ENCODE measurements at places on chromosomes 16 and 17.

DNA sequence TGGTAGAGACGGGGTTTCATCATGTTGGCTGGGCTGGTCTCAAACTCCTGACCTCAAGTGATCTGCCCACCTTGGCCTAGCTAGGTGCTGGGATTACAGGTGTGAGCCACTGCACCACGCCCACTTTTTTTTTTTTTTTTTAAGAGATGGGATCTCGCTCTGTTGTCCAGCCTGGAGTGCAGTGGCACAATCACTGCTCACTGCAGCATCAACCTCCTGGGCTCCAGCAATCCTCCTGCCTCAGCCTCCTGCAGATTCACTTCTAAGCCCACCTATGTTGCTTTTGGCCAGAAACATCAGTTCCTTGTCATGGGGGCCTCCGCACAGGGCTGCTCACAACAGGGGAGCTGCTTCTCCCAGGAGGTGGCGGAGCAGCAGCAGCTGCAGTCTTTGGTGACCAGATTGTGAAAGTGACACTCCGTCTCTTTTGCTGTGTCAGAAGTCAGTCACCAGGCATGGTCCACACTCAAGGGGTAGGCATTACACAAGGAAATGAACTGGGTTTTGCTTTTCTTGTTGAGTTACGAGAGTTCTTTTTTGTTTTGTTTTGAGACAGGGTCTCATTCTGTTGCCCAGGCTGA lies 4.5 kb upstream of the NME4 start:
- DNase-seq, result no peak

DNA sequence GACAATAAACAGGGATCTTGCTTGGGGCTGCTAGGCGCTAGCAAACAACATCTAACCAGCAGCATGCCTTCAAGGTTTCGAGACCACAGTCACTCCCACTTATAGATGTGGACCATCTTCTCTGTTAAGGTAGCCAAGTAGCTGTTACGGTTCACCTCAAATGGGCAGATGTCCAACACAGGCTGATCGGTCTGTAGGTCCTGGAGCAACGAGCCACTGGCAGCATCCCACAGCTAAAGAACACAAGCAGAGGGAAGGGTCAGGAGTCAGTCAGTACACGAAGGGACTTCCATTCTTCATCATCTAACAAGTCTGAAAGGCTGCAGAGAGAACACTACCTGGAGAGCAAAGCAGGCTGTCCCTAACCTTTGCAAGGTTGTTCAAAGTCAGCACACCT lies 16.9 kb upstream of the GLG1 start:
- no peak for DNase-seq

DNA sequence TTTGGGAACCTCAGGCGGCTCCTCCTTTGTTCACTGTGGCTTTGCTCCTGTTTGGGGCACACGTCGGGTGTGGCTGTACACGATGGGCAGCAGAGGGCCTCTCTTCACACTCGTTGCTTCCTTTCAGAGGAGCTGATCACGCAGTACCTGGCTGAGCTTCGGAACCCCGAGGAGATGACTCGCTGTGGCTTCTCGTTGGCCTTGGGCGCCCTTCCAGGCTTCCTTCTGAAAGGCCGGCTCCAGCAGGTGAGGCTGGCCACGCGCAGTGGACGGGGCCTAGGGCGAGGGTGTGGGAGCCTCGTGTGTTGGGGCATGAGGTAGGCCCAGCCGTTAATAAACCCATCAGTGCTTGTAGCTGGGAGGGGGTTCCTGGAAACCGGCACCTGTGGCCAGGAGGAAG lies 85.0 kb upstream of the ZNF750 start:
- no peak for DNase-seq

DNA sequence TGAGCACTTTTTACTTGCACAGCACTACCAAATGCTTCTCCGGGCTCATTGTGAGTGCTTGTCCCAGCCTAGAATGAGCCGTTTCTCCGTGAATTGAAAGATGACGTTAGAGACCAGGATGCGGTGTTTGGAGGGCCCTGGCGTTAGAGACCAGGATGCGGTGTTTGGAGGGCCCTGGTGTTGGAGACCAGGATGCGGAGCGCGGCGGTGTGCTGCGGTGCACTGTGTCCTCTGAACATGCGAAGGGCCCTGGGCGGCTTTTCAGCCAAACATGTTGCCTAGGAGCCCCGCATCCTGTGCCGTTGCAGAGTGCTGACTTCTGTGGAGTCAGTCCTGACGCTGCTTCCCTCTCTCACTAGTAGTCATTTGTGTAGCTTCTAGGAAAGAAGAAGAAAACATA lies 42.7 kb downstream of the BANP start:
- no peak for DNase-seq

DNA sequence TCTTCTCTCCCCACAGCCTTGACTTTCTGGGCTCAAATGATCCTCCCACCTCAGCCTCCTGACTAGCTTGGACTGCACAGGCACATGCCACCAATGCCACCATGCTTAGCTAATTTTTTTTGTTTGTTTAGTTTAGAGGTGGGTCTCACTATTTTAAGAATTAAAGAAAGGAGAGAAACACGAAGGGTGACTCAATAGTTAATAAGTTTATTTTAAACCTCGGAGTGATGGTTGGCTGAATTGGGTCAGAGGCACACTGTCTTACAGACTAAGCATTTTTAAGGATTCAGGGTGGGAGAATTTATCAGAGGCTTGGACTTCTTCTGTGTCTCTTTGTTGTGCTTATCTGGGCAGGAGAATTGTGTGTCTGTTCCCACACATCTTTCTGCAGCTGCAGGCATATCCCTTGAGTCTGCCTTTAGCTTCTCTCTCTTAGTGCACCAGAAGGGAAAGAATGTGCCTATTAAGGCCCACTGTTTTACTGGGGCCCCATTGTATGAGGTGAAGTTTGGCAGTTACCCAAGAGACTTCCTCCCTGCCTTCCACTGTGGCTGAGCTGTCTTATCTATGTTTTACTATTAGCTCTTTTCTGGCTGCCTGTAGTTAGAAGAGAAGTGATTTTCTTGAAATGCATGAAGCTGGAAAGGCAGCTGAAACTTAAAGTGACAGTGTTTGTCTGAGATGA lies 2172.0 kb downstream of the TP53TG3F start:
- DNase-seq, result no peak

DNA sequence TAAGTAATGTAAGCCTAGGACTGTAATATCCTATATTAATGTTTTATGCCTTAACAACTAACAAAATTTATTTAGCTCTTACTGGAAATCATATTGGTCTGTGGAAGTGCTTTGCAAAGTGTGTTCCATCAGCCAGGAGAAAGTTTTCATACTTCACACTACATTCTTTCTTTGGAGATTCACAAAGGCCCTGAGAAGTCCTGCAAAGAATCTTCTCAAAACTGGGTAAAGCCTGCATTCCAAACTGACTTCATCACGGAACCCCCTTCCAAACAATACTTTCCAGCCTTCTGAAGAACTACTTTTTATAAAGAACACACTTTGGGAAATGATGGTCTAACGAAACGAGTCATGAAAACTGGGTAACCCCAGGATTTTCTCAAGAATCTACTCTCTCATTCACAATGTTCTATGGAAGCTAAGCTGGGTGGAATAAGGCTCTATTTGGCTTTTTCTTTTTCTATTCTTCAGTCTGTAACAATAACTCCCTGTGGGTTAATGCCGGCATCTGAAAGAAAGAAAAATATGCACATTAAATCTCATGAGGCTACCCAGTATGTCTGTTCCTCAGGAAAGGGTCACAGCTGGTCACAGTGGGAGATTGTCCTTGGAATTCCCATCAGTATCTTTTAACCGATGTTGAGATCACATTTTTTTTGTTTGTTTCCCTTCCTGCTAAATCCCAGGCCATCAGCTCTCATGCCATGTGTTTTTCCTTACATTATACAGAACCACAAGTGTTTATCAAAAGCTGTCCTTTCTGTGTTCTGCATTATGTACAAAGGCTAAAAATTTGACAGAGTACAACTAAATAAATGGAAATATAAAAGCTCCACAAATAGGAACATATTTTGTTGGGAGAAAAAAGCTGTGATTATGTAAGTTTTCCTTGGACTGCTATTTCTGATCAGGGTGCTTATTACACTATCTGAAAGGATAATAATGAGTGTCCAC lies 12.8 kb upstream of the AKAP1 start:
- no peak for DNase-seq

- DNase-seq, result no peak
Measured at GRCh38 chr17:76491271-76492122, 9.7 kb downstream of the RHBDF2 start.

DNA sequence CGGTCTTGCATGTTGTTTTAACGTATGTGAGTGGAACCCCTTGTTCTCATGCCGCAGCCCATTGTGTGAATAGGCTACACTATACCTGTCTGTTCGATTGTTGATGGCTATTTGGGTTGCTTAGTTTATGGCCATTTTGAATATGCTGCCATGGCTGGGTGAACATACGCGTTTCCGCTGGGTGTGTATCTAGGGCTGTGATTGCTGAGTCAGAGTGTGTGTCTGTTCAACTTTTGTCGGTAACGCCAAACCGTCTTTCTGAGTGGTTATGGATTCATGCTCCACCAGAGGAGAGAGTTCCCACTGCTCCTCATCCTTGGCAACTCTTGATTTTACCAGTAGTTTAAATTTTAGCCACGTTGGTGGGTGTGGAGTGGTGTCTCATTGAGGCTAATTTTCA lies 77.0 kb downstream of the METRNL start:
- no peak for DNase-seq

DNA sequence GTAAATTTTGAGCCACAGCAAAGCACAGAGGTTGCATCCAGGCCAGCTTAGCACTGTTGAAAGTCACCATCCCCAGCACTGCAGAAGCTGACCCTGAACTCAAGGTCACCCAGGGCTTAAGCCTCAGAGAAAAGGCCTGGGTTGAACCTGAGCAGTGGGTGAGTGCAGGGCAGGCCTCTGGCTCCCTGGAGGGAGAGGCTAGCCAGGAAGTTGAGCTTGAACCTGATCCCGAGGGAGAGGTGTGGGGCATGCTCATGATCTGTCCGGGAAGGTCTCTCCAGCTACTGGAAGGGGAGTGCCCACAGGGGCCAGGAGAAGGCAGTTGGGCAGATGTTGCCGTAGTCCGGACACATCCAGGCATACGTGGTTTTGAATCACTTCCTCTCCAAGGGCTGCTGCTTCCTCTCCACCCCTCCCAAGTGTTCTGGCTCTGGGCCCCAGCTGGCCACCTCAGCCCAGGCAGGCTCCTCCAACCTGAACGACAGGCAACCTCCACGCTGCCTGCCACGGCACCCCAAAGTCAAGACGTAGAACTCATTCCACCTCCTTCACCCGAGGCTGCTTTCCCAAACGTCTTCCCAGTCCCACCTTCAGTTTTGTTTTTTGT lies 18.4 kb downstream of the CARHSP1 start:
- DNase-seq, result no peak

DNA sequence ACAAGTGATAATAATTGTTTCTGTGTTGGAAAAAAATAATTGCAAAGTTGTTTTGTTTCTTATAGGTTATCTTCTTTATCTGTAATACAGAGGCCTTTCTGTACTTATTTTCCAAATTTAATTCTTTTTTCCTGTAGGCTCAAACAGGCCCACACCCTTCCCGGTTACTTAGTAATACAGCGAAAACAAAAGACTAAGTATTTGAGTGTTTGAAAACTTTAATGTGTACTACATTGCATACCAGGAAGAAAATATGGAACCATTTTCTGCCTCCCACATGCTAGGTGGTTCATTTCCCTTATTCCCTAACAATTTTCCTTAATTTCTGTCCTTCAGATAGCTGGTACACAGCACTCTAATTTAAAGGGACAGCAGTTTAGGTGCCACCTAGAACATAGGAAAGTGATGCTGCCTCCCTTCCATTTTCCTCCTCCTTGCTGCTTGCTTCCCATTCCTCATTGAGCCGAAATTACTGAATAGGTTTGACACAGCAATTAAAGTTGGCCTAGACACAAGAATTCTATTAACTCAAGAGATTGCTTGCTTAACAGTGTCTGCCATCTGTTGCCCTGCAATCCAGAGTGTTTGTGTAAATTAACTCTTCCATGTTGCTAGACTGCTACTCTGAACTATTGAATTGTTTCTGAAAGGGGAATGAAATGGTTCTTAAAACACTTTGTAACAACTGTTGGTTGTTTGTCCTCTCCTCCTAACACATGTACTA lies 24.2 kb downstream of the CYB5B start:
- DNase-seq, result peak; percentile 23

GRCh38 chr16:8853611-8854010 lies 15.2 kb downstream of the CARHSP1 start:
- no peak for DNase-seq

GRCh38 chr17:59846394-59847165 lies 46.2 kb downstream of the TUBD1 start:
- DNase-seq, result peak; percentile 78

GRCh38 chr16:2739625-2740430 lies 12.6 kb upstream of the SRRM2 start:
- no peak for DNase-seq

DNA sequence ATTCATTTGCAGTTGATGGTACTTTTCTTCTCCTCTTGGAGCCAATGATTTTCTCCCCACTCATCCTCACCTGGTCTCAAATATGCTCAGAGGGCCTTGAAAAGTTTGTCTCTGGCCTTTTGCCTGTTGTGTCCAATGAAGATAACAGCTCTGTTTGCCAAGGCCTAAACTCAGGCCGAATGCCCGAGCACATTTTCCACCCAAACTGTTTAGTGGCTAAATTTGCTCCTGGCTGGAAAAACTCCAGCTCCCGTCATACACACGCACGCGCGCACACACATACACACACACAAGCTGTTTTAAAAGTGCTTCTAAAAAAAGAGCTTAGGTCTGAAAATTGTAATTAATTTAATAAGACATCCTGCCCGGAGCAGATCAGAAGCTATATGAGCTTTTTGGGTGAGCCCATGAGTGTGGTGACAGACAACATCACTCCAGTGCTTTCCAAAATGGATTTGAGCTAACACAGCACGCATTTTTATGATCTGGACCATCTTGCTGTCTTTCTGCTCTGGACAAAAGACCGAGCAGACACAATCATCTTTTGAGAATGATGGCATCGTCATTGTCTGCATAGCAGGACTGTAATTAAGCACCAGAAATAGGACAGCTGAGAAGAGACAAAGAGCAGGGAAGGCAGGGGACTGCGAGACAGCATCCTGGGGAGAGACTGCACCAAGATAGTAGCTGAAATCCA lies 48.9 kb downstream of the IRX6 start:
- DNase-seq, result no peak
